EH (cell line): ENCODE measurements at places on chromosomes 1 and 21.
A peak's percentile ranks its signal among the peaks of the same experiment; 100 is the strongest.

DNA sequence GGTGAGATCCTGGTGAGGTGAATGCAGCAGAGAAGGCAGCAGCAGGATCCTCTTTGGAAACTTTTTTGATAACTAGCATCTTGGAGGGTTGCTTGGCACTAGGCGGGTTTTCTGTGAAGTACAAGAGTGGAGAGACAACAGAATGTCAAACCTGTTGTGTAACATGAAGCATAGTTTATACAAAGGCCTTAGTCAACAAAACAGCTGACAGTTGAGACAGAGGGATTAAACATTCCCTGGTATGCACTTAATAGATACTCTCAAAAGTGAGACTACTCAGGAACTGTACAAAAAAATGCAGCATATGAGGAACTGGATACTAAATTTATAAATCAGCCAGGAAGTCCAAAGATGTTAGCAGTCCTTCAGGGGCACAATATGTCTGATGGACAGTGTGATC, 16.4 kb upstream of the CCDC17 start:
- DNase-seq: peak; percentile 35

- DNase-seq: no peak
Observed at GRCh38 chr1:174663358-174663757, 215.6 kb downstream of the GPR52 start.

DNA sequence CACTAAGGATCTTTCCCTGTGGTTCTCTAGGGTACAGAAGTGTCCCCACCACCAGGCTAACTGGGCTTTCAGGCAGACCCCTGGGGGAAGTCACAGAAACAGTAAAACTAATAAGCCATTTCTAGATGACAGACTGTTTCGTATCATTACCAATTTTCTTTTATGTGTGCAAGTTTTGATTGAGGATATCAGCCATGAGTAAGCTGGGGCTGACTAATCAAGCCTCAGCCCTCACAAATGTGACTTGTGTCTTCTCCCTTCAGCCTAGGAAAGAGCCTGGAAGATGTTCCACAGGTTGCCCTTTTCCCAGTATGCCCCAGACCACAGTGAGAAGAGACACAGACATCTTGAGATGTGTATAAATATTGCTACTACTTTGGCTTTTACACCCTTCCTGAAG, 10.5 kb downstream of the PTGFRN start:
- DNase-seq: no peak

GRCh38 chr1:230868736-230869385, 540 bp upstream of the C1orf198 start:
- DNase-seq: peak; percentile 73

GRCh38 chr1:36739703-36740289, 257.1 kb upstream of the CSF3R start:
- no peak for DNase-seq

DNA sequence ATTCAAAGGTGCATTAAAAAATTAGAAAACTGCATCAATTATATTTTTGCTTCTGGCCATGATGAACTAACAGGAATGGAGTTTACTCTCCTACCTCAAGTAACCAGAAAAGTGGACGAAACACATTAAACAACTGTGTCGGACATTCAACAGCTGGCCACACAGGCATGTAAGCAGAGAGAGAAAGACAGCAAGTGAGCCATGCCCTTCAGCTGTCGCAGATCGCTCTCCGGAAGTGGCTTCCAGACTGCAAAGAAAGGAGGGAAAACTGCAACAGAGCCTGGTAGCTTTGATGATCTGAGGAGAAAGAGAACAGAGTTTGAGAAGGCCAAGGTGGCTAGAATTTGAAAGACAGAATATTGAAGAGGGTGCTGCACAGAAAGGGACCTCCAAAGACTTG, 557.2 kb downstream of the MATN1 start:
- DNase-seq: no peak

DNA sequence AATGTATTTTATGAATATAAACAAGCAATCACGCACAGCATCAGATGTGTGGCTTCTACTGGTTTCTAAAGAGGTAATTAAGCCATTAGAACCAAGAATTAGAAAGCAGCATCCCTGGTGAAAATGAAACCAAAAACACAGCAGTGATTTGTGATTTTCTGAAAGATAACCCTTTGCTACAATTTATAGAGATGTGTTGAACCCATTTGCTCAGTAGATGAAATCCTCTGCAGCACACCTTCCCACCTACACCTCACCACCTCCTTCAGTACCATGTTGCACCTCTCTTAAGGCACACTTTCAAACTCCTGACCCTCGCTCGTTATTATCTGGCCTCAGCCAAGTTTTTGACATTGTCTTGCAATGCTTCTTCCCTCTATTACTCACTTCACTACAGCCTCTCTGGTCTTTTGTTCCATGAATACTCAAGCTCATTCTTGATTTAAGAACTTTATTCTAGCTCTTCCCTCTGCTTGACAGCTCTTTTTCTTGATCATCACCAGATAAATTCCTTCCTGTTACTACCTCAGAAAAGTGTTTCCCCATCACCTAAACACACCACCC, 38.6 kb downstream of the NSL1 start:
- DNase-seq: peak; percentile 33

- no peak for DNase-seq
Observed at GRCh38 chr1:184708084-184708676, 46.5 kb downstream of the EDEM3 start.

DNA sequence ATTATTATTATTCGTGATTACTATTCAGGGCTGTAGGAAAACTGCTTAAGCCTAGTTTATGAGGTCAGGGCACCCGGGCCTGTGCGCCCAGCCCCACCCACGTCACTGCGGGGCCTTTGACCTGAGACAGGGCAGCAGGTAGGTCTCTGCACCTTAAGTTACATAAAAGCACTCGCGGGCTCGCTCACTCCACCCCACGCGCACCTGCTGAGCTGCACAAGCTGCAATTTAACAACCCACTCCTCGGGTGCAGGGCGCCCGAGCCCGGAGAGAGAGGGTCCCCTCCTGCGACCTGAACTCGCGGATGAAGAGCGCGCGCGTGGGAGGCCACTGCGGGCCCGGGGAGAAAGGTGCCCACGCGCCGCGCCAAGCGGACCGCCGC, 477 bp downstream of the ICMT start:
- DNase-seq: no peak

GRCh38 chr1:110684491-110684890, 9.8 kb upstream of the KCNA3 start:
- no peak for DNase-seq

DNA sequence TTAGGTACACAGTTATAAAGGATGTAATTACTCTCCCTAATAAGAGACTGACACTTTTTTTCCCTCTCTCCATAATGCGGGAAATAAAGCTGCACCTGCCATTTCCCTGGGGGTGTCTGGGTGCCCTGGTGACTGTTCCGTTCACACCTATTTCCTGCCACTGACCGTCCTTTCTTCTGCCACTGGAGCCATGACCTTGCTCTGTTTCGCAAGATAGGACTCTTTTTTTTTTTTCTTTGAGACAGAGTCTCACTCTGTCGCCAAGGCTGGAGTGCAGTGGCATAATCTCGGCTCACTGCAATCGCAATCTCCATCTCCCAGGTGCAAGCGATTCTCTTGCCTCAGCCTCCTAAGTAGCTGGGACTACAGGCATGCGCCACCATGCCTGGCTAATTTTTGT, 66.1 kb upstream of the SERBP1 start:
- DNase-seq: no peak

- DNase-seq: no peak
Observed at GRCh38 chr1:109131800-109132199, 17.9 kb downstream of the ELAPOR1 start.
